ENCODE measurements at places on chromosomes 2 and 18. TPM values are rescaled to one million over a fixed set of nuclear protein-coding genes. Genes with fewer than 3 reads are reported as not detected.

The EGR4 gene
- total RNA-seq = not detected

The PRADC1 gene
- 26.4 TPM for total RNA-seq

The CHRNG gene
- 3.3 TPM for total RNA-seq

The CREG2 gene
- 0.91 TPM for total RNA-seq

The FEV gene
- total RNA-seq = not detected

The GRHL1 gene
- total RNA-seq = 0.65 TPM

The MREG gene
- 0.32 TPM for total RNA-seq
